Neural progenitor cell (in vitro differentiated cells): ENCODE measurements at places on chromosomes 5 and 9. TPM values are rescaled to one million over a fixed set of nuclear protein-coding genes. Genes with fewer than 3 reads are reported as not detected.

The HSD17B4 gene
- total RNA-seq = 184 and 306 TPM in 2 replicates

GRCh38 chr5:960551-960950, 48.1 kb upstream of the NKD2 start:
- no peaks in the 10 kb centered on the region for H3K36me3 ChIP-seq
- no peak overlapping the region for H3K27ac ChIP-seq
- no peaks in the 10 kb centered on the region for H3K27me3 ChIP-seq
- no peaks in the 10 kb centered on the region for H3K4me1 ChIP-seq

- no peaks in the 10 kb centered on the region for H3K27me3 ChIP-seq
- H3K4me1 ChIP-seq = peaks cover 11% of the 10 kb centered on the region
- no peak overlapping the region for H3K4me3 ChIP-seq
- H3K27ac ChIP-seq = no peak overlapping the region
- no peak for DNase-seq
- no peaks in the 10 kb centered on the region for H3K36me3 ChIP-seq
Measured at GRCh38 chr5:76213858-76214257, 130.7 kb downstream of the SV2C start.

DNA sequence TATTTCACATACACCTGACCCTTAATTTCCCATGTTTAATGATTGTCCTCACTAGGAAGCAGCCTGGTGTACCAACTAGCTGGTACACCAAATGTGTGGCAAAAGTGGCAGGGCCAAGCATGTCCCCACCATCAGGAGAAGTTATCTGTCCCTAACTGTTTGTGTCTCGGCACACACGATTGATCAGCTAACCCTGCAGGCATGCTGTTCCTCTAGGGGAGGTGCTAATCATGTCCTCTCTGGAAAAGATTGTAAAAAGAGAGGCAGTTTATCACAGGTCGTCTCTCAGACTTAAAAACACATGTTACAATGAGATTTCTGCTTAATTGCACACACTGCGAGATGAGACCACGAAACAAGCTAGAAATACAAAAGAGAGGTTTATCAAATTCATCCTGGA, 342.7 kb downstream of the DIRAS2 start:
- H3K36me3 ChIP-seq = no peaks in the 10 kb centered on the region
- DNase-seq = peak; percentile 9
- H3K4me3 ChIP-seq = no peak overlapping the region
- no peaks in the 10 kb centered on the region for H3K4me1 ChIP-seq
- no peak overlapping the region for H3K27ac ChIP-seq

DNA sequence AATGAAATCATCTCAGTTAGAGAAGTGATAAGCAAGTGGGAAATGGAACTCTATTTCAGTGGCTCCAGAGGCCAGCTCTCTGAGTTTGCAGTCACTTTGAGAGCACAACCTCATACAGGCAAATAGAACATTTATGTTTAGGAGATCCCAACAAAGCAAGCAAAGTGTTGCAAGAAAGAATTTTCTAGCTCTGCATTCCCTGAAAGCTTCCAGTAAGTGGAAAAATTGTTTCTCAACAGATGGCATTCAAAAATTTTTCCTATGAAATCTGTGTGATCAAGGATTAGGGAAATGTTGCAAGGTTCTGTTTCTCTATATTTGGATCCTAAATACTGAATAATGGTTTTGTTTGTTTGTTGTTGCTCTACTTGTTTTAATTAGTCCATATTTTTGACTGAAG, 764.2 kb upstream of the ZNF608 start:
- no peak overlapping the region for H3K27ac ChIP-seq
- H3K27me3 ChIP-seq = no peaks in the 10 kb centered on the region
- no peaks in the 10 kb centered on the region for H3K36me3 ChIP-seq
- DNase-seq = no peak

The PCDHGB3 gene
- total RNA-seq = 0.74 and 0.95 TPM in 2 replicates

The FOXD4L6 gene
- total RNA-seq = not detected in 2 replicates

GRCh38 chr9:134919303-134919702, 1.6 kb upstream of the FCN1 start:
- H3K27me3 ChIP-seq = no peaks in the 10 kb centered on the region
- no peaks in the 10 kb centered on the region for H3K36me3 ChIP-seq
- no peak for DNase-seq
- H3K4me3 ChIP-seq = no peak overlapping the region
- no peak overlapping the region for H3K27ac ChIP-seq

DNA sequence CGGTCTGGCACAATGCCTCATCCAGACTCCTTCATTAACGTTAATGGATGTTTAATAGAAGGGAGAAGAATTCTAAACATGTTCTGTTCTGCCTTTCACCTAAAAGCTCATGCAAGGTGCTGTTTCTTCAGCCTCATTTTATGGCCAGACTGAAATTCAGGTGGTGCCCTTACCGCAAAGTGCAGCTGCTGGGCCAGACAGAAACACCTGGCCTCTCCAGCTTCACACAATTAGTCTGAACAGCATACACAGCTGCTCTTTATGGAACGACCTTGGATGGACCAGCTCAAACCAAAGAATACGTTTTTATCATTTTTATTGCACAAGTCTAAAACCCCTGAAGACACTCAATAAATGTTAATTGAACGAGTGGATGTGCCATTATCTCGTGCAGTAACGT, 4.6 kb downstream of the SNCAIP start:
- H3K27ac ChIP-seq = no peak overlapping the region
- H3K27me3 ChIP-seq = peaks cover 33% of the 10 kb centered on the region
- no peaks in the 10 kb centered on the region for H3K36me3 ChIP-seq
- no peak for DNase-seq
- peaks cover 16% of the 10 kb centered on the region for H3K4me1 ChIP-seq

DNA sequence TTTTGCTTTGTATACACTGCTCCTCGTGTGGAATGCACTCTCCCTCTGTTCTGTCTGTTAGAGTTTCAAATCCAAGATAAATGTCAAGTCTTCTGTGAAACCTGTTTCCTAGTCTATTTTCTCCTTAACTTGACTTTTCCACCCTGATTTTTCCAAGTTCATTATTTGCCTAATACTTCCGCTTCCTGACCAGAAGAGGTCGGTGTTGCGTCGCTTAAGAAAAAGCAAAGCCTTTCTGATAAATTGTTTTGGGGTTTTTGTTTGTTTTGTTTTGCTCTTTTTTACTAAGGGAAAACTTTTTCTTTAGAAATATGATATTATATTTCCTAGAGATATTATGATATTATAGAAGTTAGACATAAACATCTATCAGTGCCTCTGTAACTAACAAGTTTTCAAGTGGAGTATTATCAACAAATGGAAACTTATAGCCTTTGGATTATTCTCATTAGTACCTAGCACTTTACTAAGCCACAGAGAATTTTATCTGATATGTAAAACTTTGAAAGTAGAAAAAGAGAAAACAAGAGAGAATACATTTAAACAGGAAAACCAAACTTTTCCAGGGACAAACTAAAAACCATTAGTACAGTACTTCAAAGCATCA, 55.8 kb downstream of the PHAX start:
- H3K27me3 ChIP-seq = no peaks in the 10 kb centered on the region
- peak; percentile 56 for DNase-seq

The MGAT1 gene
- total RNA-seq = 31.8 and 67.8 TPM in 2 replicates
